ENCODE measurements at places on chromosomes 7 and 10. TPM values are rescaled to one million over a fixed set of nuclear protein-coding genes. Genes with fewer than 3 reads are reported as not detected.

Gene NKX2-3
- total RNA-seq, result not detected

Gene TMEM270
- total RNA-seq, result not detected

Gene SYCE1
- not detected for total RNA-seq

Gene HOXA1
- total RNA-seq, result 0.46 TPM

Gene AKR1C4
- not detected for total RNA-seq

Gene ATG9B
- 14.4 TPM for total RNA-seq

Gene KCP
- total RNA-seq, result 0.19 TPM

Gene FZD1
- total RNA-seq, result 0.73 TPM

Gene CCDC3
- 0.07 TPM for total RNA-seq

Gene ZNF853
- total RNA-seq, result 0.81 TPM

Gene TBX20
- total RNA-seq, result 0.12 TPM

Gene SPDYE6
- not detected for total RNA-seq

Gene EMX2
- total RNA-seq, result not detected

Gene PRF1
- total RNA-seq, result 63.5 TPM

Gene XRCC2
- total RNA-seq, result 8.2 TPM
